Activated CD4-positive, CD25-positive, alpha-beta regulatory T cell (primary cell): ENCODE measurements at places on chromosomes 6 and 20.

GRCh38 chr20:20611167-20611566 lies 101.3 kb downstream of the RALGAPA2 start:
- no peak for DNase-seq

GRCh38 chr6:26065952-26066380 lies 21.3 kb upstream of the HFE start:
- no peak for DNase-seq

GRCh38 chr20:18705490-18705889 lies 108.1 kb upstream of the SCP2D1 start:
- DNase-seq = no peak

DNA sequence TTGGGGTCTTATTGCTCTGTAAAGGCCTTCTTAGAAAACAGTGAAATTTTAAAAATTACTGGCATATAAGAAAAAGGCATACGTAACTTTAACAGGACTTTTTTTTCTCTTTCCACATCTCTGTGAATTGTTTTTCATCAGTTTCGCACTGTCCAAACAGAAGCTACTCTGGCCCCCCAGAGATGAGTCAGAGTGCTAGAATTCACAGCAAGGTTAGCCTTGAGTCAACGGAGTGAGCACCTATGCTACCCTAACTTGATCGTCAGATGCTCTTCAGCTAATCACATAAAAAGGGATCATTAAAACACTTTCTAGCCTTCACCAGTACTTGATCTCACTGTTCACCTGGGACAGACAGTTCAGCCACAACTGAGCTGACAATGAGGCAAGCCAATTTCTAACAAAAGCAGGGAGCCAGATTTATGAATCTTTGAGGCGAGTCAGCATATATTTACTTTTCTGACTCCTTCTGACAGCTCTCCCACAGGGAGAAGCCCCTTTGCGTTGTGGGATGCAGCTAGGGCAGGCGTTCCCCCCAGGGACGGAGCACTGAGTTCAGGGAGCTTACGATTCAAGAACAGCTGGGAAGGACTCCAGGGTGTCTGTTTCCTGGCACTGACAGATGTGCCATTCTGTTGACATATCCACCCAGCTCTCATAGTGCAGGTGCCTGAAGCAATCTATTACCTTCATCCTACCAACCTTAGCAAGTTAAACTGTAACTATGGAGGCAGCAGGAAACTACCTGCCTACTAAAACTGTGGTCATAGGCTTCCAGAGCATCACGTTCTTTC lies 46.4 kb upstream of the SPDEF start:
- no peak for DNase-seq

- no peak for DNase-seq
Observed at GRCh38 chr6:170376386-170377043, 70.0 kb downstream of the FAM120B start.

DNA sequence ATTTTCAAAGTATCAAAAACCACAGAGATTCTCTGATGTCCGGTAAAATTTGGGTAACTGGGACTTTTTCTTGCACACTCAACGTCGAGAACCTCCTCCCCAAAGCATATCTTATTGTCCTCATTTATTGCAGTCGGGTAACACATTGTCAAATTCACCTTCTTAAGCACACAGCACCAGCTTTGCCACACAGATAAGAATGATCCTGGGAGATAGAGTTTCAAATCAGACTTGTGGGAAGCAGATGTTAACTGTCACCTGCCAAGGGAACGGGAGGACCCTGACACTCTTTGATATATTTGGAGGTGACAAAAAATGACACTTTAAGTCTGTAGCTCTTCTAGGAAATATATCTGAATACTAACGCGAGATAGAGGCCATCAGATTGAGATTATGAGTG lies 282.1 kb upstream of the BMP2 start:
- no peak for DNase-seq

DNA sequence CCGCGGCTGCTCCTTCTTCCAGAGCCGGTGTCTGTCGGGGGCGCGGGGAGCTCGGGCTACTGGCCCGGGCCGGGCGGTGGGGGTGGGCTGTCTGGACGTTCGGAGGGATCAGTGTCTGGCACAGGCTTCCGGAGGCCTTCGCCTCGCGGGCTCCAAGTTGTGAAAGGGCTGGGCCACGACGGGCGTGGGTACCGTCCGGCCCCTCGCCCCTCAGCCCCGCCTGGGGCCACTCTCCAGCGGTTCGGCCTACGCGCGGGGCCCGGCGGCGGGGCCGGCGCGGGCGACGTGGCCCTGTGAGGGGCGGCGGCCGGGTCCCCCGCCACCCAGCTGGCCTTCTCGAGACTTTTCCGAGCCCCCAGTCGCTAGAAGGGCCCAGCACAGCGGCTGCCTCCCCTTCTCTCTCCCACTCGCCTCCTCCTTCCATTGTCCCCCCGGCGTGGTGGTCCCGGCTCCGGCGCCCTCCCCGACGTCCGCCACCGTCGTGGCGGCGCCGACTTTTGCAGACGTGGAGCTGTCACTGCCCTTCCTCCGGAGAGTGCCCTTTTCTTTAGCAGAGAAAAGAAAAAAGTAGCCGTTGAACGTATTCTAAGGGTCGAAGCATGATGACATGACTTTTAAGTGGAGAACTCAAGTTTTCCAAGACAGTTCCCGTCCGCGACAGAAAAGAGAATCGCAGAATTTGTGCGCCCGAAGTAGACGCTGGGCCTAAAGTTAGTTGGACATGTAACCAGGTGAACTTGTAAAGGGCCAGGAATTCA lies 571 bp downstream of the ITCH start:
- DNase-seq = no peak

DNA sequence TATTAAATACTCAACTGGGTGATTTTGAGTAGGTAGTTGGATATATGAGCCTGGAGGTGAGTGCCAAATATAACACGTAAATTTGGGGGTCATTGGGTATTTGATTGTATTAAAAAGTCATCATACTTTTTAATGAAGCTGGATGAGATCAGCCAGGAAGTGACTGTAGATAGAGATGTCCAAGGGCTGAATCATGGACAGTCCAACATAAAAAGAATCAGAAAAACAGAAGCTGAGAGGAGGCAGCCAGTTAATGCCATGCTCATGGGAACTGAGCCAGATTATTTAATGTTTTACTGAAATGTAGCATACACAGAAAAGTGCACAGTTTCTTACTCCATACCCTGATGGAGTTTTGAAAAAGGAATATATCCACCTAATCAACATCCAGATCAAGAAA lies 435.5 kb upstream of the PLCB4 start:
- no peak for DNase-seq

- no peak for DNase-seq
Observed at GRCh38 chr6:48664826-48665225, 553.8 kb upstream of the PTCHD4 start.

DNA sequence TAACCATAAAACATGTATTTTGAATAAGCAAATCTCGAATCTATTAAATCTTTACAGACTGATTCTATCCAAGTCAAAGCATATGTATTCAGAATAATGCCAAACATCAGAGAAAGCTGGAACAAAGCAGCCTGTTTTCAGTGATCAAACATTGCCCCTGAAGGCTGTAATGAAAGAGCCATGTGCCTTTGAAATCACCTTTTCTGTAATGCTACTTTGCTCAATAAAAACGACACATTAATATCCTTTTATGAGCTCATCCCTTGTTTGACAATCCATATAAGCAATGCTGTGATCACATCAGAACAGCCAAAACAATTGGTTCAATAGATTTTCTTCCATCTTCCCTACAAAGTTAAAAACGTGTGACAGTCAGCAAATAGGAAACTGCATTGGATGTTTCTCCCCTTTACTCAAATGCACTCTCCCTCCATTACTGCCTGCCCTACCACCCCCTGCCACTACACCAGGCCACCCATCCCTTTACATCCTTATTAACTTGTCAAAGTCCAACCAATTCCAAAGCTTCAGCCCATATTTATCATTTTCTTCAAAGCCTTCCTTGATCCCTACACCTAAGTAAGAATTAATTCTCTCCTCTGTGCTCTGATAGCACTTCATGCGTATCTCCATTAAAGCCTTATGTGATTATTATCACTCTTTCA lies 42.0 kb downstream of the THEMIS start:
- no peak for DNase-seq

GRCh38 chr6:35294308-35294945 lies 3.2 kb upstream of the DEF6 start:
- DNase-seq = no peak

- DNase-seq = no peak
Observed at GRCh38 chr6:167781868-167782267, 44.8 kb upstream of the AFDN start.

GRCh38 chr6:160088069-160088783 lies 33.4 kb upstream of the SLC22A1 start:
- no peak for DNase-seq

GRCh38 chr6:168131464-168132415 lies 52.7 kb upstream of the FRMD1 start:
- DNase-seq = no peak

DNA sequence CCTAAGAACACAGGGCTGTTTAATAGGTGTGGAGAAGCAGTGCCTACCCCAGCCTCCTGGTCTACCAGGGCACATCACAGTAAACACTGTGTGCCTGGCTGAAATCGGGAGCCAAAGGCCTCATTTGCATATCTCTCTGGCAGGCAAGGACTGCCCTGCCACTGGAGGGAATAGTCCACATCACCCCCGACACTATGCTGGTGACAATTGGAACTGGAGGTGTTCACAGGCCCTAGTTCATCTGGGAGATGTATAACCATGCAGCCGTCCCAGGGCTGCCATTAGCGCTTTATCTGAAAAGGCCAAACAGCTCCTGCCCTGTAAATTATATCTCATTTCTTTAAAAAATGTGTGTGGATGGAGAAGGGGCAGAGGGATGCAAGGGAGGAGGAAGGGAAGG lies 150.3 kb downstream of the LINC00237 start:
- DNase-seq = no peak

DNA sequence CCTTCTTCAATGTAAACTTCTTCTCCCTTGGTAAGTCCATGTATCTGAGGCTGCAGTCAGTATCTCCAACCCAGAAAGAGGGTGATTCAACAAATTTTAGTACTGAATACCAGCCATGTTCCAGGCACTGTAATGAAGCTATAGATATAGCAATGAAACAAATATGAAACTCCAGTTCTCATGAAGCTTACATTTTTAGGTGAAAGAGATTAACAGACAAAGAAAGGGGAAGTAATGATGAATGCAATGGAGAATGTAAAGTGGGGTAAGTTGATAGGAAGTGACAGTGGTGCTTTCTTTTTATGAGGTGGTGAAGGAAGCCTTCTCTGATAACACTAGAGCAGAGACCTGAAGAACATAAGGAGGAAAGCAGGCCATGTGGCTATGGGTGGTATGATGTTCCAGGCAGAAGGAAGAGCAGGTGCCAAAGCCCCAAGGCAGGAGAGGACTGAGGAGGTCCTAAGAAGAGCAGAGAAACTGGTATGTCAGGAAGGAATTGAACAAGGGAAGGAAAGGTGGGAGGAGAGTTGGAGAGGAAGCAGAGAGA lies 143.6 kb downstream of the TFAP2B start:
- DNase-seq = no peak

- DNase-seq = no peak
Observed at GRCh38 chr6:116409756-116410155, 39.0 kb downstream of the DSE start.

DNA sequence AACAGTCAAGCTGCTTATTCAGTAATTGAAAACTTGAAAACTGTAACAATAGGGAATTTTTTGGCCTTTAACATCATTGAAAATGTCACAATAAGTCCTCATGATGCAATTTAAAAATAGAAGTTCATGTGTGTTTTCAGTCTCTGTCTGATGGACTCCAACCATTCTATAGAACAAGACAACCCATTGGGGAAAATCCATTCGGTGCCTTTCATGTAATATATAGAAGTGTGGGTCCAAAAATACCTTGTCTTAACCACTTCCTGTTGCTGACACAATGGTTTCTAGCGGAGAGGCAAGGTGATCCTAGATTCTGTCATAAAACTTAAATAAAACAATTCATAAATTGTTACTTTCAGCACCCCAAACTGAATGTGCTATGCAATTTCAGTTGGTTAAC lies 1131.3 kb upstream of the MAP3K7 start:
- no peak for DNase-seq

DNA sequence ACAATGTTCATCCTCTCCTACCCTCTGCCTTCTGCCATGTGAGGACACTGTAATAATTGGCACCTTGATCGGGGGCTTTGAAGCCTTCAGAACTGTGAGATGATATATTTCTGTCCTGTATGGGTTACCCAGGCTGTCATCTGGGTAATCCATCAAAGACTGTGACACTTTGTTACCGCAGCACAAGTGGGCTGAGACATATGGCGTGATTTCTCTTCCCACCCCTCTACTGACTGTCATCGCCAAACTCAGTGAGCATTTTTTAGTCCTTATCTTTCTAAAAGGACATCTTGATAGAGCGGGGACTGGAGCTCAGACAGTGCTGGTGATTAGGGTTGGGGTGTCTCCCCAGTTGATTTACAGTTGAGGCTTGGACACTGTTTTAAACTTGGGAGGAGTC lies 10.4 kb upstream of the PLG start:
- DNase-seq = no peak

DNA sequence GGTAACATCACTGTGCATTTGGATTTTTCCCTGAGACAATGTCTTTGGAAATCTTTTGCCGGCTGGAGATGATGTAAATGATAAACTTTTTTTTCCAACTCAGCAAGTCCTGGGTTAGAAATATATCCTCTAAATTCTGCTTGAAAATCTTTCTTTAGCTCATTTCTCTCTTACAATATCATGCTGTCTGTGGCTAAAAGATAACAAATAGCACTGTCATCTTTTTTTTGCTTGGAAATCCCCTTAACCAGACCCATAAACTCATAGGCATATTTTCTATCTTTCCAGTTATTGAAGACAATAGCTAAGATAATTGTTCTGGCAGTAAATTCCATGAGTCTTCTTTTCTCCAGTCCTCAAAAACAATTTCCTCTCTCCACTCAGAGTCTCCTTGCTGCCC lies 481.5 kb downstream of the NKAIN2 start:
- no peak for DNase-seq

GRCh38 chr6:26103141-26103769 lies 16.0 kb downstream of the HFE start:
- DNase-seq = no peak

GRCh38 chr20:24118441-24119175 lies 130.0 kb upstream of the GGTLC1 start:
- no peak for DNase-seq

- no peak for DNase-seq
Observed at GRCh38 chr6:90939906-90940305, 353.0 kb upstream of the MAP3K7 start.

GRCh38 chr6:109760208-109760607 lies 69.1 kb downstream of the FIG4 start:
- no peak for DNase-seq

DNA sequence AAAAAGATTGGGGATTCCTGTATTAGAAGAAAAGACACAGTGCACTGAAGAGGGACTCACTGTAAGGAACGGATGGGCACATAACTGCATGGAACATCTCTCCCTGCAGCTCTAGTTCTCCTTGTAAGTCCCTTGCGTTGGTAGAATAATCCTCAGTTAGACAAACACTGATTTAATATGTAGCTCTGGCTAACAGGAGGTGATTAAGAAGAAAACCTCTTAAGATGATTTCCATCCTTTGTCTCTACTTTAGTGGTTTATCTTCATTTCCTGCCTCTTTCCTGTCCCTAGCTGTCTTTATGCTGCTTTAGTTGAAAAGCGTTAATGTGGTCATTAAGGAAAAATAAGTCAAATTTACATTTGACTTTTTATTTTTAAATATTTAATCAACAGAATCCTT lies 86.6 kb downstream of the SLC16A10 start:
- DNase-seq = no peak
